HL-60 (cell line): ENCODE measurements at places on chromosomes 4 and X.

- no peak for DNase-seq
Measured at GRCh38 chr4:142318280-142318679, 527.8 kb downstream of the INPP4B start.

DNA sequence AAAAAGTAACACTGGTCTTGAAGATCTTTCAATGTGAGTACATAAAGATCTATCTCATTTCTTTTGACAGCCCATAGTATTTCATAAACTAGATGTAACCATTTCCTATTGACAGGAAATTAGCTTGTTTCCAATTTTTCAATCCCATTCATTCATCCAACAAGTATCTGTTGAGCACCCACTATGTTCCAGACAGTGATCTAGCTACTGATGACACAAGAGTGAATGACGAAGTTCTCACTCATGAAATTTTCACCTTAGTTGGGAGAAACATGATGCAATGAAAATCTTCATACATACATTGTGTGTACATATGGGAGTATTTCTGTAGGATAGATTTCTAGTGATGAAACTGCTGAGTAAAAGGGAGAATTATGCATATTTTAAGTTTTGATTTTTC, 1.7 kb downstream of the CD38 start:
- no peak for DNase-seq

- no peak for DNase-seq
Measured at GRCh38 chr4:18389115-18389514, 367.6 kb upstream of the LCORL start.

GRCh38 chrX:44871931-44872820, 812 bp upstream of the KDM6A start:
- no peak for DNase-seq

DNA sequence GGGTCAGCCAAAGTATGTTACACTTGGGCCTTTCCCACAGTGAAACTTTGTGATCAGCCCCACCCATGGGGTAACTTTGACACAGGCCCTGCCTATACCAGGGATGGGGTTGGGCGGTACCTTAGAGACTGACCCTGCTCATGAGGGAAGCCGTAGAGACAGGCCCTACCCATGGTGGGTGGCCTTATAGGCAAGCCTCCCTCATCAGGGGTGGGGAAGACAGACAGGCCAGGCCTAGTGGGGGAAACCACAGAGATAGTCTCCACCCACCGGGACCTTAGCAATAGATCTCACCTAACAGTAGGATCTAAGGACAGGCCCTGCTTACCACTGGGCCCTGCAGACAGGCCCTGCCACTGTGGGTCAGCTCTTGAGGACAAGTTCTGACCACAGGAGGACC, 6.8 kb downstream of the PLP2 start:
- no peak for DNase-seq

DNA sequence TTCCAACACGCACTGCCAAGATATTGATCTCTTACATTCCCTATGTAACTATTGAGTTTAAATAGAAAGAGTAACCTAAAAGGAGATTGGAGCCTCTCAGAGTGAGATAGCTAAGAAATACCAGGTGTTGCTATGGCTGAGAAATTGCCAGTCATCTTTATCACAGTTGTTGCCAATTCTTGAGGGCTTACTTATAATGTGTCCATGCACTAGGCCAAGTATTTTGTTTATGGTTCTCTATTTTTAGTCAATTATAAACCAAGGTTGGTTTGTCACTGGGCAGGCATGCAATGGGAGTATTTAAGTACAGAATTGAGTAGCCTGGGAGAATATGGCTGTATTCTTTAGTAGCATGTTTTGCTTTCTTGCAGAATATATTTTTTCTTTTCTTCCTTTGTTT, 201.6 kb downstream of the TEX13A start:
- DNase-seq, result no peak

DNA sequence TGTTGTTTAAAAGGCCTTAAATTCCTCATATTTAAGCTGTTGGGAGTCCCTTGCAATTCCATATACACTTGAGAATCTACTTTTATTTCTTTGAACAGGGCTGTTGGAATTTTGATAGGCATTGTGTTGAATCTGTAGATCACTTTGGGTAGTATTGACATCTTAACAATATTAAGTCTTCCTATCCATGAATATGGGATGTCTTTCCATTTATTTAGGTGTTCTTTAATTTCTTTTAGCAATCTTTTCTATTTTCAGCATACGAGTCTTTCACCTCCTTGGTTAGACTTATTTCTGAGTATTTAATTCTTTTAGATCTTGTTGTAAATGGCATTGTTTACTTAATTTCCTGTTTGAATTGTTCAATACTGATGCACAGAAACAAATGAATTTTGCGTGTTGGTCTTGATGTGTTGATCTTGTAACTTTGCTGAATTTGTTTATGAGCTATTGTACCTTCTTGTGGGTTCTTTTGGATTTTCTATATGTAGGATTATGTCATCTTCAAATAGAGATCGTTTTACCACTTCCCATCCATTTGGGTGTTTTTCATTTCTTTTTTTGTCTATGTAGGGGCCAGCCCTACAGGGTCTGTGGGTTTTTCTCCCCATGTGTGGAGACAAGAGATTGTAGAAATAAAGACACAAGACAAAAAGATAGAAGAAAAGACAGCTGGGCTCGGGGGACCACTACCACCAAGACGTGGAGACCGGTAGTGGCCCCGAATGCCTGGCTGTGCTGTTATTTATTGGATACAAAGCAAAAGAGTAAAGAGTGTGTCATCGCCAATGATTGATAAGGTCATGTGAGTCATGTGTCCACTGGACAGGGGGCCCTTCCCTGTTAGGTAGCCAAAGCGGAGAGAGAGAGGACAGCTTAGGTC, 18.2 kb upstream of the CTBP1 start:
- no peak for DNase-seq

GRCh38 chrX:119004920-119005524, 30.6 kb downstream of the LONRF3 start:
- no peak for DNase-seq

DNA sequence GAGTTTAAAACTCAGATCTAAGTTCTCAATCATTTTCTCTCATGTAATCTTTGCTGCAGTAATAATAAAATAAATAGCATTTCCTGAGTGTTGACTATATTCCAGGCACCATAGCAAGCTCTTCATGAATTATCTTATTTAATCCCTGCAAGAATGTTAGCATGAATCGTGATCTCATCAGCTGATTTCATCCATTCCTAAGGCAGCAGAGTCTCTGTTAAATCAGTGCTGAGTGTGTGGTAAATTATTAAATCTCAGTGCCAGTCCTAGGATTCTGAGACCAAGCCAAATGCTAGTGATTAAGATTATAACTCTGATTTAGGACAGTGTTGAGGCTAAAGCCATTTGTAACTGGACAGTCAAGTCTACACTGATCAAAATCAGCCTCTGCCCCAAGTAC, 240.3 kb upstream of the TAPT1 start:
- no peak for DNase-seq

GRCh38 chrX:101416691-101417090, 8.7 kb downstream of the HNRNPH2 start:
- no peak for DNase-seq

DNA sequence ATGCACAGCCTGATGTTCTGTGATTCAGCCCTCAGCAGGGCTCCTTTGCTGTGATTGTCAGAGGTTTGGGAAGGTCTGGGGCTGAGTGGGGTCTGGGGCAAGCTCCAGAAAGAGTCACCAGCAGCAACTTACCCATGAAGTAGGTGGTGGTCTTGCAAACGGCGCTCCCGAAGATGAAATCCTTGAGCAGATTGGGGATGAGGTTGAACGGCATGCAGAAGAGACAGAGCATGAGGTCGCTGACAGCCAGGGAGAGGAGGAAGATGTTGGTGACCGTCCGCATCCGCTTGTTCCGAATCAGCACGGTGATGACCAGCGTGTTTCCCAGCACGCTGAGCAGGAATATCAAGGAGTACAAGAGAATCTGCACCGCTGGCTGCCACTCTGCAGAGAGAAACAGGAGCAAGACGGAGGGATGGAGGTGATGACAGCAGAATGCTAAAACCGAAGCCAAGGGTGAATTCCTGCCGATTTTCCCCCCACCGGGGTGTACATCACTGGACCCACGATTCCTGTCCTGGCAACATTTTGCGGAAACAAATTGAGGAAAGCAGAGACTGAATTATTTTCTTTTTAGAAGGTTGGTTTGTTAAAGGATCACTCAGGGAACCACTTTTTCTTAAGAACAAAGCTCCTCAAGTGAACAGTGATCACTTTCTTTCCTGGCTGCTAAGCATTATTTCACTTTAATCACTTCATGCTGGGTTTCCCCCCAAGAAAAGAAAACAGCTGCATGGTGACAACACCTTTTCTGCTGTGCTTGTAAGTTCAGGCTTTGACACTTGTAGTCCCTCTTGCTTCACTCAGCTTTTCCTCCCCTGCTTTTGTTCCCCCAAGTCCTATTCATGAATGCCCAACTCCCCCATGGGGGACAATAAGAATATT, 941 bp downstream of the CCKAR start:
- DNase-seq, result no peak
